ENCODE measurements at places on chromosomes 7 and 10. TPM values are rescaled to one million over a fixed set of nuclear protein-coding genes. Genes with fewer than 3 reads are reported as not detected.

- no peak for DNase-seq
These were observed 153.2 kb upstream of the LYZL2 start for GRCh38 chr10:30782537-30783461.

- DNase-seq = no peak
These were observed 14.3 kb downstream of the GHRHR start for GRCh38 chr7:30977896-30978564.

DNA sequence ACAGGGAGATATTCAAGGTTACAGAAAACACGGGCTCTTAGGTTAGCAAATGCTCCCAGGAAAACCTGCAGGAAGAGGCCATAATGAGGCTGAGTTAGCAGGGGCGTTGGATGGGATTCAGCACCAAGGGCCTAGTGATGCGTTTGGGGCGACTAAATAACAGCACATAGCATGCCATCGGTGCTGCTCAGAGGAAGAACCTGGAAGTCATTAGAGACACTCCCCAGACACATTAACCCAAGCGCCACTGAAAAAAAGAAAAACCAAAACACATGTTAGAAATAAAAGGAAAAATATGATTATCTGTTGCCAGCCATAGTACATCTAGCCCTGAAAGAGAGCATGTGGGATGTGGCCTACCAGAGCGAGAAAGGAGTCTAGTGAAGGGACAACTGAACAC is 28.8 kb upstream of the OPALIN start:
- DNase-seq = no peak

DNA sequence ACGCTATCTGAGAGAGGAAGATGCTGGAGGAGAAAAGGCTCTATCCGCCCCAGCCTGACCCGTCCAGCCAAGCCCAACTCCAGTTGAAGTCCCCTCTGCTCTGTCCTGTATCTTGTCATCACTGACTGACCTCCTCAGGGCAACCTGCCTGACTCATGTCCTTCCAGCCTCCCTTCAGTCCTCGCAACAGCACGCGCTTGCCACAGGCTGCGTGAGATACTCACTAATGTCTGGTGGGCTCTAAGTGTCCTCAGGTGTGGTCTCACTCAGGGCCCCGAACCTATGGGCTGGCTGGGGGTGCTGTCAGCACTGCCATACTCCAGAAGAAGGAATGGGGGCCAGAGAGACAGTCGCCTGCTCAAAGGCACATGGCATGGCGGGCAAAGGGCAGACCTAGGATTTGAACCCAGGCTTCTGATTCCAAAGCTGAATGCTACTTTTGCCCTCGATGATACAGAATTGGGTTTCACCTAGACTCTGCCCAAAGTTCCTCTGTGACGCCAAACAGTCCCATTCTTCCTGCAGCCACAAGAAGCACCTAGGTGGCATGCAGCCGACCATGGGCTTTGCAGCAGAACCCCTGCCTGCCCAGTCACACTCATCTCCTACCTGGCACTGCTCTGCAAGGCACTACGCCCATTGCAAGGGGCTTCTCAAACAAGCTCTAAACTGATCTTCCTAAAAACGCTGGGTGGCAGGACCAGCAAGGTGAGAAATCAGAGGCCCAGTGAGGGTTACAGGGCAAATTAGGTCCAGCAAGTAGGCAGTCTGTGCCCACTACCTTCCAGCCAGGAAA is 8.5 kb downstream of the FAM53B start:
- DNase-seq = no peak

DNA sequence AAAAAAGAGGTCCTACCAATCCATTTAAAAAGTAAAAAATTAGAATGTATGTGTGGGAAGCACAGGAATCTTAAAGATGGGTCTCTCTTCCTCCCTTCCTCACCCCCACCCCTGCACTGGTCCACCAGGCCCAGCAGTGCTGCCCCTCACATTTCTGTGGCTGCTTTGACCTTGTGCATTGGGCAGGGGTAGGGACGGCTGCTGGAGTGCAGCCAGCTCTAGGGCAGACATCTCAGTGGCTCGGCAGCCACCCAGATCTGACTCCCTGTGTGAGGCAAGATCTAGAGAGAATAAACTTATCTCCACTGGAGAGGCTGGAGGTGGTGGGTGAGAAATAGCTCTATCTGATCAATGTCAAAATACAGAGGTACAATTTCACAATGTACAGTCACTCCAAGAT is 6.7 kb downstream of the FAM180A start:
- no peak for DNase-seq

GRCh38 chr10:89503151-89503550 is 32.2 kb downstream of the SLC16A12 start:
- DNase-seq = no peak

GCK gene
- 12.9 TPM for total RNA-seq

CHST3 gene
- 24.0 TPM for total RNA-seq

KLHL7 gene
- 106 TPM for total RNA-seq
